ENCODE measurements at places on chromosomes 4 and X. TPM values are rescaled to one million over a fixed set of nuclear protein-coding genes. Genes with fewer than 3 reads are reported as not detected.
A peak's percentile ranks its signal among the peaks of the same experiment; 100 is the strongest.

- ATAC-seq = peak; percentile 71
Observed at GRCh38 chr4:137705171-137705783, 173.0 kb upstream of the PCDH18 start.

The CFAP99 gene
- 1.1 TPM for total RNA-seq

DNA sequence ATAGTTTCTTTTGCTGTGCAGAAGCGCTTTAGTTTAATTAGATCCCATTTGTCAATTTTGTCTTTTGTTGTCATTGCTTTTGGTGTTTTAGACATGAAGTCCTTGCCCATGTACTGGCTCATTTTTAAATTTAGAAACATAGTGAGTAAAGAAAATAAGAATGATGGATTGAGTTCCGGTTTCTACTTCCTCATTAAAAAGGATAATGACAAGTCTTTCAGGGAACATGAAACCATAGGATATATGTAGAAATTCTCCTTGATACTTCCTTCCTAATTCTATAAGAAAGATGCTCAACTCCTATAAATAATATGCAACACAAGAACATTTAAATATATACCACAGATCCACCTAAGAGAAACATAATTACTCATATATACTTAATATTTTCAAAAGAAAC is 240.9 kb downstream of the BANK1 start:
- no peak for ATAC-seq

DNA sequence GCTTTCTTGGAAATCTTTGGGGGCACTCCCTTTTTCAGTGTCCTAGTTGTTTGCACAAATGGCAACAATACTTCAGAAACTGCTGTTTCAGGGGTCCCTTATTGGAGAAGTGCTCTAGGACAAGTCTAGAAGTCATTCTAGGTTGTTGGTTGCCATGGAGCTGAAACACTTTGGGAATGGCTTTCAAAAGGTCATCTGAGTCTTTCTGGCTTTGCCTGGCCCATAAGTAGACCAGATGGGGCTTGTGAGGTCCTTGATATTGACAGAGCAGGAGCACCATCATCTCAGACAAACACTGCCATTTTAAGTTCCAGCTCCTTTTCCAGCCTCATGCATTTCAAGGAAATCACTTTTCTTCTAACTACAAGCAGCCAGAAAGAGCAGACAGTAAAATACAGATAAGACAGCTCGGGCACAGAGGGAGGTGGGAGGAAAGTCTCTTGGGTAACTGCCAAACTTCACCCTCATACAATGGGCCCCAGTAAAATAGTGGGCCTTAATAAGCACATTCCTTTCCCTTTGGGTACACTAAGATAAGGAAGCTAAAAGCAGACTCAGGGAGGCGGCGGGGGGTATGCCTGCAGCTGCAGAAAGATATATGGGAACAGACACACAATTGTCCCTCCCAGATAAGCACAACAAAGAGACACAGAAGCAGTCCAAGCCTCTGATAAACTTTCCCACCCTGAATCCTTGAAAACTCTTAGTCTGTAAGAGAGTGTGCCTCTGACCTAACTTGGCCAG is 8.5 kb upstream of the NXF3 start:
- peak; percentile 31 for ATAC-seq

The SPON2 gene
- total RNA-seq = 2.0 TPM

DNA sequence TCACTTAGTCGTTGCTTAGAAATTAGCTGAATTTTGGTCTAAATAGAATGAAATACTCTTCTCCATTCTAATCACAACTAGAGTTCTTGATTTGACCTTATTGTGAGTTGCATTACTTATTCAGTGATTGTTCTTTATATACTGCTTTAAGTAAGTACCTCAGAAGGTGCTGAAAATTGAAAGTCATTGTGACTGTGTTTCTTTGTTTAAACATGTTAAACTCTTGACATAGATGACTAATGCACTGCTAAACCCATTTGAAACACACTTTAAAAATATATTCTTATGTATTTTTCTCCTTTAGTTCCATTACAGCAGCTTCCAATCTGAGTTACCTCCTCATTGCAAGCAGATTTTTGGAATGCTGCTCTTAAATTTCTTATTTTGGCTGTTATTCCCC is 9.1 kb downstream of the TSPAN7 start:
- ATAC-seq = no peak

The ALB gene
- total RNA-seq = 0.50 TPM

GRCh38 chr4:175657571-175657970 is 154.5 kb downstream of the GPM6A start:
- no peak for ATAC-seq

DNA sequence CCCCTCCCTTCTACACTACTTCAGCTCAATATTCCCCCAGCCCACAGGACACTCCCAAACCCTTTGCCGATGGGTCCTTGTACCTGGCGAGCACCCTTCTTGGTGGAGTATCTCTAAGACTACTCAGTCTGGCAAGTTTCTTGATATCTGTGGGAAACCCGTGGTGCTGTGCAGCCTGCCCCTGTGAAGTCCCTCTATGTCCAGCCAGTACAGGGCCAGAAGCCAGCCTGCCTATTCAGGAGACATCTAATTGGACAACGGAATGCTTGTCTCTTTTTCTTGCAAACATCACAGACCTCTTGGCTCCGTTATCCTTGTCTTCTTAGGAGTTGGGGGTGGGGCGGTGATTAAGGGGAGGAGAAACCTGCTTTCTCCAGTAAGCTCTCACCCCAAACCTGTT is 3.7 kb upstream of the IGFBP7 start:
- ATAC-seq = no peak

The FSTL5 gene
- 9.1 TPM for total RNA-seq

GRCh38 chr4:80035336-80035735 is 37.7 kb downstream of the ANTXR2 start:
- no peak for ATAC-seq

GRCh38 chrX:9919632-9920172 is 47.5 kb upstream of the CLDN34 start:
- ATAC-seq = no peak

The DKK2 gene
- 0.31 TPM for total RNA-seq

DNA sequence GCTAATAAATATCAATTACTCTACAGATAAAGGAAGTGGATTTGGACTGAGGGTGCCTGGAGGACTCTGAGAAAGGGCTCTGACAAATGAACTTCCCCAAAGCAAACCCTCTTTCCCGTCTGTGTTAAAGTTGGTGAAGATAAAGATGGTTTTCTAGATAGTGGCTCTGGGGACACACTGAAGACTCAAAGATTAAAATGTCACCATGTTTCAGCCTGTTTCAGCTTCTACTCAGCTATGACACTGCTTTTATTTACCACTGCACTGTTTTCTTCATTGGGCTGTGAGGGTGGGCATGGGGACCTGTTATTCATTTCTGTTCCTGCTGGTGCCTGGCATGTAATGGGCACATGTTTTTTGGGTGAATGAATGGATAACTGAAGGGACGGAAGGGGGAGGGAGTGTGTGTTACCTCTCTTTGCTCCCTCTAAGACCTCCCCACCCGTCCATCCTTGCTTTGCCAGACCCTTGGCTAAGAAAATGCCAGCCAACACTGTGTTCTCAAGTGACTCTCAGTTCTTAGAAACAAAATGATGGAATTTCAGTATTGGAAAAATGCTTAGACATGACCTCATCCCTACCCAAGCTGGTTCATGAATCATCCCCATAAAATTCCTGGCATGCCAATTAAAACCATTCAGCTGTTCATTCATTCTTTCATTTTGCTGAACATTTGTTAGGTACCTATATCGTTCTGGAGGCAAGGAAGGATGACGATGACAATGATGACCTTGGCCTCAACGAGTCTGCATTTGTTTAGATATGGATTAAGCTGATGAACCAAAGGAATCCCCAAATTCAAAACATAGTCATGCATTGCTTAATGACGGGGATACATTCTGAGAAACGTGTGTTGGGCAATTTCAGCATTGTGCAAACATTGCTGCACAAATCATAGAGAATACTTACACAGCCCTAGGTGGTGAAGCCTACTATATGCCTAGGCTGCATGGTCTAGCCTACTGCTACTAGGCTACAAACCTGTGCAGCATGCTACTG is 13.4 kb upstream of the STK32B start:
- peak; percentile 39 for ATAC-seq

- no peak for ATAC-seq
Observed at GRCh38 chrX:71514367-71515037, 18.4 kb upstream of the OGT start.

DNA sequence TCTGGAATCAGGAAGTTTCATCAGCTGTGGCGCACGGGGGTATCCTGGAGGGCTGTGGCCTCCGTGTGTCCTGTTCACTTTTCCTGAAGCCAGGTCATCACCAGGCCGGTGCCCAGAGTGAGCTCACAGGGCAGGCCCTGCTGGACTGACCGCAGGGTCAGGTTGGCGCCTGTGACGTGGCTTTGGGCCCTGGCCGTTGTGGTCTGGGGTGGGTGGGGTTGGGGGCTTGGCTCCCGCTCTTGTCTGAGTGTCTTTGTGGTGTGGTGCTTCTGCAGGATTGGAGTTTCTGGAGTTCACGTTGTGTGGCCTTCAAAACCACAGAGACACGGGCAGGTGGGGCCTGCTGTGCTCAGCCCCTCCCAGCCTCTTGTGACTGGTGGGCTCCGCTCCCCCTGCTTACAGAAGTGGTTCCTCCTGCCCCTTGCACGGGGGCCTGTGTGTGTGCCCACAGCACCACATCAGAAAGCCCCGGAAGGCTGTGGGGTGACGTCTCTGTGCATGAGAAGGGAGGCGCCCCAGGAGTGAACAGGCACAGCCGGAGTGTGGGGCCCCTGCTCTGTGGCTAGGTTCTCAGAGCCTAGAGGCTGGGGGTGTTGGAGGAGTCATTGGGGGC is 9.5 kb downstream of the RGS12 start:
- no peak for ATAC-seq

DNA sequence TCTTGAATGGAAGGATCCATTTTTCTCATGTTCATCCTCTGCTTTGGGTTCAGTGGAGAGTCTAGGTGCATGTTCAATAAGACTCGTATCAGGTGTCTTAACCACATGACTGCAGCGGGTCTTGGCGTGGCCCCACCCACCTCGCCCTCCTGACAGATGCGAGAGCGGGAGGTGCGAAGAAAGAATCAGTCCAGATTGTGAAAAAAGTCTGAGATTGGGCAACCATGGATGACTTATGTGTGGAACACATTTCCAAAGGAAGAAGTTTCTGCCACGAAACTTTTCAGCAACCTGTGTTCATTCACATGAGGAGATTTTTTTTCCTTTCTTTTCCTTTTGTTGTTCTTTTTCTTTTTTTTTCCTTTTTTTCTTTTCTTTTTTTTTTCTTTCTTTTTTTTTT is 66.8 kb downstream of the NSD2 start:
- no peak for ATAC-seq

GRCh38 chr4:94976371-94977011 is 218.7 kb downstream of the BMPR1B start:
- ATAC-seq = no peak

The KDR gene
- 29.8 TPM for total RNA-seq

- peak; percentile 6 for ATAC-seq
Observed at GRCh38 chr4:128384091-128384520, 96.5 kb upstream of the PGRMC2 start.

The CSAG3 gene
- total RNA-seq = not detected

The CASP6 gene
- 7.7 TPM for total RNA-seq

DNA sequence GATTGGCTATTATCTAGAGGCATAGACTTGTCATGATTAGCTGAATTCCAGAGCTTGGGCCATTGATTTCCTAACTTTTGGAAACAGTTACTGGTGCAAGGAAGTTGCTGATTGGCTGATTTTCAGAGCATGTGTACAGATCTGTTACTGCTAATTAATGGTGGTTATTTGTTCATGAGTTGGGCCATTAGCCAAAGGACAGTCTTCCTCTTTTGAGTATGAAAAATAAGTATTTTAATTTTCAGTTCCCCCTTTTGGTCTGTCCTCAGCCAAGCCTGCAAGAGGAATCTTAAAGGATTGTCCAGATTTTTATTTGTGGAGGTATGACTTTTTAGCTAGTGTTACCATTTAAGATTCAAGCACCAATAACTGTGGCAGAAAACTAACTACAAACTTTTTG is 7.0 kb upstream of the DSPP start:
- ATAC-seq = no peak

- ATAC-seq = no peak
Observed at GRCh38 chr4:188647820-188648370, 508.7 kb downstream of the TRIML1 start.

DNA sequence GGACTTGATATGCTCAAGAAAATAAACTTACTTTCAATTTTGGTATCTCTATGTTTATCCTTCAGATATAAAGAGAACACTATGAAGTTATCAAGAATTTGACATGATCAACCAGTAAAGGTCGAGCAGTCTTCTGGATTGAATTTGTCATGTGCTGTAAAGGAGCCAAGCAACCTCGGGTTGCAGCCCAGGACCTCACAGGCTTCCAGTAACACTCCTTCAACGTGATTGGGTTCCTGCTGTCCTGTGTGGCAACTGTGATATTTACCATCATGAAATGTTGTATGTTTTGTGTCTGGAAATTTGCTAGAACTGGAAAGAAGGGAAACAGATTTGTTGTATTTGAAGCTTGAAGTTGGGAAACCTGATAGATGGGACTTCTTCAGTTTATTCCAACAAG is 52.0 kb upstream of the UGT2B7 start:
- no peak for ATAC-seq

Measured in motor neuron (in vitro differentiated cells).